Activated T-cell treated with anti-CD3 and anti-CD28 coated beads, Interleukin-2, amount 50 U/mL, for 48 hours (primary cell): ENCODE measurements at places on chromosomes 11 and 22.
A peak's percentile ranks its signal among the peaks of the same experiment; 100 is the strongest.

GRCh38 chr11:117818041-117818873, 6.3 kb downstream of the FXYD2 start:
- peak; percentile 70 for DNase-seq

GRCh38 chr22:40001800-40002577, 7.2 kb downstream of the FAM83F start:
- no peak for DNase-seq

- DNase-seq = peak; percentile 8
These were observed 53.7 kb downstream of the IGSF9B start for GRCh38 chr11:133903056-133903455.

- DNase-seq = no peak
These were observed 378.3 kb downstream of the BRD1 start for GRCh38 chr22:49449377-49449776.

DNA sequence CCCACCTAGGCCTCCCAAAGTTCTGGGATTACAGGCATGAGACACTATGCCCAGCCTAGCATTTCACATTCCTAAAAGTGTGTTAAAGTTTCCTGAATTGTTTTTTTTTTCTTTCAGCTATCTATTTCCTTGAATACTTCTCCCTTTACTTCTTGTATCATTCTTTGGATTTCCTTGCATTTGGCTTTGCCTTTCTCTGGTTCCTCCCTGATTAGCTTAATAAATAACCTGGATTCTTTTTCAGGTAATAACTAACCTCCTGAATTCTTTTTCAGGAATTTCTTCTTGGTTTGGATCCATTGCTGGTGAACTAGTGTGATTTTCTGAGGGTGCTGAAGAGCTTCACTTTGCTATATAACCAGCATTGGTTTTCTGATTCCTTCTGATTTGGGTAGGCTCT, 47.9 kb downstream of the MRGPRX2 start:
- no peak for DNase-seq

GRCh38 chr22:19419086-19419463, 12.5 kb downstream of the HIRA start:
- no peak for DNase-seq

DNA sequence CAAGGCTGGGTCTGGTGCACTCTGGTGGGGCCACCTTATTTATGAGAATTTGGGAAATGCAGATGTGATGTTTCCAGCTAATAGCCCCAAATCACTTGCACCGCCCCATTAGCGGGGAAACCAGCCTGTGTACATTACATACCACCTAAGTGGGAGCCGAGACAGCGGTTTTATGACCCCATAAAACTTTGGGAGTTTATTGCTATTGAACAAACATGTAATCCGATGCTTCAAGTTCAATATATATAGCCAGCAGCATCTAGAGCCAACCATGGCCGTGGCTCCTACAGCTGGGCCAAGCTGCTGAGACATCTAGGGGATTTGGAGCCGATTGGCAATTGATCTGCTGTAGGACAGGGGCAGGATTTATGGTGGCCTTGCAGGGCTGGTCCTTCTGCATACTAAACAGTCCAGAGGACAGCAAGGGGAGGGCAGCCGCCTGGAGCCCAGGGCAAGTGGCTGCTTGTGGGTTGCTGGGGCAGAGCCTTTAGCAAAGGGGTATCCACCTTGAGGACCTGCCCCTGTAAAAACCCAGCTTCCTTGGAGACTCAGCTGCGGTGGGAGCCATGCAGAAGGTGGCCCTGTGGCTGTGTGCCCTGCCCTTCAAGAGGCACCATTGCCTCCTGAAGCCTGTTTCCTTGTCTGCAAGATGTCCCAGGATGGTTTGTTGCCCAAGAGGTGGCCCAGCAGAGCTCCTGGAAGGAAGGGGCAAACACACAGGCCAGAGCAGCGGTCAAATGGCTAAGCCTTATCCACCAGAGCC, 47.9 kb upstream of the CCDC188 start:
- no peak for DNase-seq
